ENCODE measurements at places on chromosomes 12 and 14.
A peak's percentile ranks its signal among the peaks of the same experiment; 100 is the strongest.

DNA sequence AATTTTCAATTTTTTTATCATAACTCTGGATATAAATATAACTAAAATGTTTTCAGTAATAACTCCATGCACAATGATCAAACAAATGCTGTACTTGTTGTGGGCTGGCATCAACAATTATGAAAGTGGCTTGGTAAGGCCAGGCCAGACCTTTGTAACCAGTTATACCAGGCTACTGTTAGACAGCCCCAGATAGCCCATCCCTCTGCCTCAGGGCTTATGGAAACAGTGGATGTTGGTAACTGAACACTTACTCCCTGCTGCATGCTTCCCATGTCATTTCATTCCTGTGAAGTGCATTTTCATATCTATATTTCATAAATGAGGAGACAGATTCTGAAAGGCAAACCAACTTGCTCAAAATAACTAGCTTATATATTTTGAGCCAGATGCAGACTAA lies 195.0 kb downstream of the SYT1 start:
- no peak for DNase-seq

DNA sequence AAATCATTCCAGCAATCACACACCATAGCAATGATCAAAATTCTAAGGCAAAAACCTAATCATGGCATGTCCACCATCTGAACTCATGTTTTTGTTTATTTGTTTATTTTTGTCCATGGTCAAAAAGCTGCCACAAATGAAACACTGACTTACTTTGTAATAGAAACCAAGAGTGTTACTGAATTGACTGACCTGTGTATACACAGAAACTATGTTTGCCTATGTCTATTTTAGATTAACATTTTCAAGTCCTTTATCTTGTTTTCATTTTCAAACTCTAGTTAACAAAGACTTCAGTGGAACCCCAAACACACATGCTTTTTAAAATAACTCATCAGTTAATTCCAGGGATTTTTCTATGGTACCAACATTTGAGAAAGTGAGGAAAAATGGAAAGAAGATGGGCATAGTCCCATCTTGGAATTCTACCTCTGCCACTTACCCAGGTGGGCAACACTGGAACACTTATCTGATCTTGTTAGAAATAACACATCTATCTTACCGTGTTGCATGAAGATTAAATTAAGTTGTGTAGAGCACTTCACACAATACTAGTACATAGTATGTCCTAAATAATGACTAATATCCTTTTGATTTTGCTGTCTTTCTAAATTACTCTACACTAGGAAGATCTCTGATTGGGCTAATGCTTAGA lies 6.4 kb downstream of the LUM start:
- no peak for DNase-seq

GRCh38 chr12:6059221-6059620 lies 65.2 kb downstream of the VWF start:
- no peak for DNase-seq

- DNase-seq = no peak
Measured at GRCh38 chr12:125169870-125170269, 104.6 kb downstream of the AACS start.

GRCh38 chr14:39500253-39500652 lies 68.0 kb upstream of the FBXO33 start:
- no peak for DNase-seq

- no peak for DNase-seq
Measured at GRCh38 chr14:31269634-31270195, 62.1 kb upstream of the HECTD1 start.

DNA sequence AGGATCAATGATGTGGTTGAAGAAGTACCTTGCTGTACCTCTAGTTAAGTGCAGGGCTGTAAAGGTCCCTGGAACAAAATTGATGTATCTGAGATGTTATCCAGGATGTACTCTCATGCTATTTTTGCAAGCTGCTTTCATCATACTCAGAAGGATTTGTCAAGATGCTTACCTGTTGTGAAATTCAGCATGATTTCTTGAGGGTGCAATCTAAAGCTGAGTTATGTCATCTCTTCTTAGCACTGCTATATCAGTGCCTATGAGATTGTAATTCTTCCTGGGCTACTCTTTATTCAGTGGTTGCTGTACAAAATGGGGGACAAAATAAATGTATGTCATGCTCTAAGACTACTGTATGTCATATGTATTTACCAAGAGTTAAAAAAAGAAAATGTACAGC lies 340.7 kb upstream of the LMO3 start:
- DNase-seq = no peak

DNA sequence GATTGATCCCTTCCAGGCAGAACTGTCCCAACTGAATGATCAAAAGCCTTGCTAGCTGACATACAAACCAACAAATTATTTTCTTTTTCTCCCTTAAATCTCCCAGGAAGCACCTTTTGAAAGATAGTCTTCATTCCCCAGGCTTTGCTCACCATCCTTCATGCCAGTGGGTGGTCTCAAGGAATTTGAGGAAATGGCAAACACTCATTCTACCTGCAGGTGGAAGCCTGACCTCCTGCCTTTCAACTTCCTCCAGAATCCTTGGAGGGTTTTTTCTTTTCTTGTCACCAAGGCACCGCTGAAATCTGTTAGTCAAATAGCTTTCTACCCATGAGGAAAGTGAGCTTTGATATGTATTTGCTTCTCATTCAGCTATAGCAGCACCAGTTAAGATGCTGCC lies 128.5 kb downstream of the WIF1 start:
- peak; percentile 47 for DNase-seq

- DNase-seq = no peak
Measured at GRCh38 chr14:85883966-85884365, 354.0 kb downstream of the FLRT2 start.

DNA sequence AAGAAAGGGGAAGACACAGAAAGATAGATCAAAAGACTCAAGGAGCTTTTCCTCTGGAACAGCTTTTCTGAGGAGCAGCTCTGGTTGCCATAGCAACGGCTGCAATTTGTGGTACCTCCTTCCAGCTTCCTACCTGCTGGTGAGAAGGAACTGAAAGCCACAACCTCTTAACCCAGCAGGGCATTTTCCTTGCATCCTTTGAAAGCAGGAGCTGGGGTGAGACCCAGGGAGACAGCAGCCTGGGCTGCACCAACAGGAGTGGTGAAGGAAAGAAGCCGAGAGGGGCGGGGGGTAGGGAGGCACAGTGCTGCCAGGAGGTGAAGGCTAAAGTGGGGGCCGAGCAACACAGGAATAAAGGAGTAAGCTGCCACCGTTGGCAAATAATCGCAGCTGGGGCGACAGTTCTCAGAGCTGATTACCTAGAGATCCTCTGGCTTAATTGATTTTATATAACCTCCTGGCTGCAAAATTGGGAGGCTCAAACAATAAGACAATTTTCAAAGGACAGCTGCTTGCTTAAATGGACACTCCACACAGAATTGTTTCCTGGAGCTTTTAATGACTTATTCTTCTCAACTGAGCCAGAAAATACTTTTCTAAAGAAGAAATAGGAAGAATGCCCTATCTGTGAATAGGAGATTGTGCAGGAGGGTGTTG lies 129.4 kb downstream of the RPAP3 start:
- DNase-seq = peak; percentile 62

DNA sequence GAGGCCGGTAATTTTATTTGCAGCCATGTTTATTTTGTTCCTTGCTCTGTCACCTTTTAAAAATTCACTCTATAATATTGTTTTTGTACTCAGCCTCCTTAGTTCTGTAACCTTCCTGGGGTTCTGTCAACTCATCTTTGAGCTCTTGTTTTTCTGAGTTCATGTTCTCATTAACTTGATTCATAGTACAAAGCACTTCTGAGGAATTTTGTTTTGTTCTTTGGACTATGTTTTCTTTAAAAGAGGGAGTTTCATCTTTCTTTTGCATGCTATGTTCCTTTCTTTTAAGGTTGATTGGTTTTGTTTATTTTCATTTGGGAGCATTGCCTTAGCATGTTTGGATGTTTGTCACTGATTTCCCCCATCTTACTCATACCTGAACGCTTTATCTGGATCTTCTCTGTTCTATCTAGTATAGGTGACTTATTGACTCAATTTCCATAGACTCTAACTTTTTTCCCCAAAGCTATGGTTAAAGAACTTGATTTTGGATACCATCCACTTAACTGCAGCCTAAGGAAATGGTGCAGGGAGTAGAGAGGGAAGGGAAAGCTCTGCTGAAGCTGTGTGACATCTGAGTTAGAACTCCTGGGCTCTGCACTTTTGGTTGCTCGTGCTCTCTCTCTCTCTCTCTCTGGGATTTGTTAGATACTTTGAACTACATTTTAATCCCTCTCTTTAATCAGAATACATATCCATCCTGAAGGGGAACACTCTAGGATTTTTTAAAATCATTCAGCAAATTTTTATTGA lies 268.5 kb downstream of the PAWR start:
- no peak for DNase-seq

- no peak for DNase-seq
Measured at GRCh38 chr14:32635061-32635719, 303.5 kb upstream of the NPAS3 start.

DNA sequence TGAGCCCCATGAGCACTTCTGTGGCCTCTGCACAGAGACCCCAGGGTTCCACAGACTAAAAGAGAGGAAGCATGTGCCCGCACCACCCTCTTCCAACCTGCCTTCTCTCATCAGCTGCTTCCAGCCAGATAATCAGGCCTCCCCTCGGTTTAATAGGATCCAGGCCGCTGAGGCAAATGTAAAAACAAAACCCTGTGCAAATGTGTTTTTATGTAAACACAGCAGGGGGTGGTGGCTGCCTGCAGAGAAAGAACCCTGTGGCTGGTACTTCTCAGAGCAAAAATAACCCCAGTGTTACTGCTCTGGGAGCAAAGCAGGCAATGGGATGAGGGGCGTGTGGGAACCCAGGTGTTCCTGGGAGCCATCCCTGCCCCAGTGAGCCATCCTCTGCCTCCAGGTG lies 46.2 kb downstream of the WSCD2 start:
- DNase-seq = peak; percentile 52

- DNase-seq = no peak
Measured at GRCh38 chr14:68297039-68297438, 477.5 kb downstream of the RAD51B start.

DNA sequence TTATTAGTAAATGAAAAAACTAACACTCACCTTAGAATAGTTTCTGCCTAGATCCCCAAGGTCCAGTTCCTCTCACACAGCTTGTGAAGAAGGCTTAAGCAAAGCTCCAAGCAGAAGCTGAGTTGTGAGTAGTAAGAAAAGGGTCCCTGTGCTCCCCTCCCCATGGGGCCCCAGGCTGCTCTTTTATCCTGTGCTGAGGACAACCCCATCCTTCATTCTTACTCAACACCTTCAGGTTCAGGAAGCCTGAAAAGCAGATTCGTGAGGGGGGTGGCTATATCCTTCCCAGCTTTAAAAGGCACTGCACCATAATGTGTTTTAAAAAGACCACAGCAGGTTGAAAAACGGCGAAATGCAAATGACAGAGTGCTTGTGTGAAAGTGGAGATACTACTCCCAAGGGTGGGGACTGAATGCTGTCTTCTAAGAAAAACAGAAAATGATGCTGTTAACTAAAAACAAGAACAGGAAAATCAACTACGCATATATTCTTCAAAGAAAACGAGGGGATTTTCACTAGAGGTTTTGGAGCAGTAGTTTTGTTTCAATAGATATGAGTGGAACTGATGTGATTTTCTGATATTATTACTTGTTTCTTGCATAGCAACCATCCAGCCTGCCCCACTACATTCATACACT lies 182.7 kb downstream of the KTN1 start:
- DNase-seq = peak; percentile 38

- DNase-seq = no peak
Measured at GRCh38 chr12:46154221-46154985, 114.4 kb downstream of the SLC38A1 start.

DNA sequence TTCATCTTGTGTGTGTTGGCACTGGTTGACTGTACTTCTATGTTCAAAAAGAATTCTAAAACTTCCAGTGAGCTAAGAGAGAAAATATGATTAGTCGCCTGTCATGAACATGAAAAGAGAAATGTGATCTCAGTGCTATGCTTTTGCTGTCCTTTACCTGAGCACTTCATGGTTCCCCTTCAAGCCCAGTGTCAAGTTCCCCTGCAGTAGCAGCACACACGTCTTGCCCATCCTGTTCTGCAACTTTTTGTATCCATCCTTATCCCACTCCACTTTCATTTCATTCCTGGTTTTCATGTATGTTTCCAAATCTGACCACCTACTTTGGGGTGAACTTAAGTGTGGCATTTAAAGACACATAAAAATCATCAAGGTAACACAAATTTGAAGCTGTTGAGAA lies 848.0 kb upstream of the USP15 start:
- peak; percentile 2 for DNase-seq

DNA sequence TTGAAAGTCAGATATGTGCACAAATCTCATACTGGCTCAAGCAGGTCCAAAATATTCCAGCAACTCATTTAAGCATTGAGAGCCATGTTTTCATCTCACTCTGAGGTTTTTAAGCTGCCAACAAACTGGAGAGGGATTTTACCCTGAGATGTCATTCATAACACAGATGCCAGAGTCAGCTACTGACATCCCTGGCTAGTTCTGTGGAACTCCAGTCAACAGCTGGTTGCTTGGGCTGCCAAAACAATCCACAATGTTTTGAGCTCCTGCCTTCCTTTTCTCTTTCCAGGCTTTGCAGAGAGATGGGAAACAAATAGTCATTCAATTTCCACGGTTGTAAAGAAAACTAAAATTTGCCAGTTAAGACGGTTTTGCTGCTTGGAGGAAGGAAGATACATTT lies 621.2 kb upstream of the FBXO33 start:
- DNase-seq = no peak

GRCh38 chr12:91620992-91621391 lies 438.4 kb upstream of the DCN start:
- no peak for DNase-seq

DNA sequence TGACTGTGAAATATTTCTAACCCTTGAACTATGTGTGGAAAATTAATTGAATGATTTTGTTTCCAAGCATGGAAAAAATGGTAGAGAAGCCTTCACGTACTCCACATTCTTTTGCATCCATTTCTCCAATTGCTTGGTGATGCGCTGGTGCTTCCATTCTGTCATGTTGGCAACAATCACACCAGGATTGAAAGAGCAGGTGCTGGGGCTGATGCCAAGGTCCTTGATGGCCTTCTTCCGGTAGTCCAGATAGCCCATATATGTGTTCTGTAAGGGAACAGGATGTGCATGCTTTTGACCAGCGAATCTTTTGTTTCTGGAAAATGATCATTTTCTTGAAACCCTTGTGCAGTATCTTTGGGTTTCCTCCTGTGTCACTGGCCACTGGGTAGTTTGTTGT lies 28.6 kb downstream of the TDG start:
- no peak for DNase-seq

- no peak for DNase-seq
Measured at GRCh38 chr12:41573445-41573844, 385.3 kb downstream of the PDZRN4 start.

DNA sequence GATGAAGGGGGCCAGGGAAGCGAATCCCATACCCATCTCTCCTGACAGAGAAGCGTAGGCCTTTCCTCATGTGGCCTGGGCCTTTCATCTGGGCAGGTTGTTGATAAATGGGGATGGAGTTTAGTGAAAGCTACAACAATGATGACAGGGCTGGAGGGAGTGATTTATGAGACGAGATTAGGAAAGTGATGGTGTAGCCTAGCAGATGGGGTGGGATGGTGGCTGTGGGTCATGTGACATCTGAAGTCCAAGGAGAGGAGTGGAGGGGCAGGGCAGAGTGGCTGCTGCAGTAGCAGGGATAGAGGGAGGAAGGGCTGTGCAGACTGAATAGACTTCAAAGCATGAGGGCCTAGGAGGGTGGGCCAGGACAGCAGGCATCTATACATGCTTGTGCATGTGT lies 85.5 kb downstream of the ADCK1 start:
- DNase-seq = no peak
